ENCODE measurements at places on chromosomes 5 and 9. TPM values are rescaled to one million over a fixed set of nuclear protein-coding genes. Genes with fewer than 3 reads are reported as not detected.

The TMEM252 gene
- not detected for total RNA-seq

The NME5 gene
- total RNA-seq, result not detected

- no peak for DNase-seq
Observed at GRCh38 chr9:137606005-137606621, 627 bp downstream of the ARRDC1 start.

The NFIL3 gene
- 6.1 TPM for total RNA-seq

The ABHD17B gene
- 28.1 TPM for total RNA-seq

- DNase-seq, result no peak
Observed at GRCh38 chr9:28600226-28600625, 1026.9 kb upstream of the C9orf72 start.

DNA sequence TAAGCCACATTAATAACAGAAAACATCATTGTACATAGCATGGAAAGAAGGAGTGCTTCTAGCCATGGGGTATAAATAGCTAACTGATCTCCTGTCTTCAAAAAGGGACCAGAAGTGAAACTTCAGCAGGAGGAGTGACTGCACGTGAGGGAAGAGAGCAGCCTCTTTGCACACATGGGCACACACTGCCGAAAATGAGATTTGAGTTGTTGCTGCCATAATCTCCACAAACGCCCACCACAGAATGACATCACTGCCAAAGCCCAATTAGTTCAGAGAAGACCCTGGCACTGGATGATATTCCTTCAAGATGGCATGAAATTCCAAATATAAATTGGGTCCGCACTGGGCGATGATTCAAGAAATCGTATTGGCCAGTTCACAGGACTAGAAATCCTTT, 238.9 kb upstream of the NR4A3 start:
- no peak for DNase-seq

The BTNL9 gene
- 1.3 TPM for total RNA-seq

The ASS1 gene
- 2.7 TPM for total RNA-seq

DNA sequence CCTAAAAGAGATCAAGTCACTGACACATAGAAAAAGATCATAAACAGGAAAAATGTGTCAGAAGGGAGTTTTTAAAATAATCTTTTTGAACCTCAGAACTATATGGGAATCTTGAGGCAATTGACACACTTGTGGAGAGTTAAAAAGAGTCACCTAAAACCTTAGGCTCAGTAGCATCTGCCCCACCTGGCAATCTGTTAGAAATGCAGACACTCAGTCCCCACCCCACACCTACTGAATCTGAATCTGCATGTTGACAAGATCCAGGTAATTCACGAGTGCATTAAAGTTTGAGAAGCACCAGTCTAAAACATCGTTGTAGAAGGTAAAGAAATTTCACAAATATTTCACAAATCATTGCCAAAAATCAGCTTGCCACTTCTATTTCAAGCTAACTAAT, 388.3 kb downstream of the NR2F1-AS1 start:
- no peak for DNase-seq

DNA sequence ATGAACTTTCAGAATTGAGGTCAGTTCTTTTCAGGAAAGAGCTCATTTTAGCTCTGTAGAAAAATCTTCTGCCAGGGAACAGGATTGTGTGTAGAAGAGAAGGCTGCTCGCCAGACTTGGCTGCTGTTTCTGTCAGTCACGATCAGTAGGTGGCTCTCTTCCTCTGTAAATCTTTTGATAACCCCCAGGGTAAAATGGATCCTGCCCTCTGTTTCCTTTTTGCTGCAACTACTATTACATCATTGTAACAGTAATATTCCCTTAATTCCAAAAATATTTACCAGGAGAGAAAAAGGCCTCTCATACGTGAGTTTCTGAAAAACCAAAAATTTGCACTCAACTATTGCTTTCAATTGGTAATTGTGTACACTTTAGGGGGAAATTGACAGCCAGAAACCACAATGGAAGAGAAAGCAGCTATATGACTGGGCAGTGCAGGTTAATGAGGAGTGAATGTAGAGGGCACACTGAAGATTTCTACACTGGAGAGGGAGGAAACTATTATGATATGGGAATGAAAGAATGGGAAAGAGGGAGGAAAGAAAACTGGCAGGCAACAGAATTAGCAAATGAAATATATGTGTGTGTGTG, 12.3 kb downstream of the IFNA21 start:
- DNase-seq, result peak; percentile 76

The FOXD4 gene
- 1.2 TPM for total RNA-seq

GRCh38 chr9:120532475-120532874, 47.5 kb downstream of the CDK5RAP2 start:
- DNase-seq, result peak; percentile 47

The IL7R gene
- total RNA-seq, result 12.2 TPM

DNA sequence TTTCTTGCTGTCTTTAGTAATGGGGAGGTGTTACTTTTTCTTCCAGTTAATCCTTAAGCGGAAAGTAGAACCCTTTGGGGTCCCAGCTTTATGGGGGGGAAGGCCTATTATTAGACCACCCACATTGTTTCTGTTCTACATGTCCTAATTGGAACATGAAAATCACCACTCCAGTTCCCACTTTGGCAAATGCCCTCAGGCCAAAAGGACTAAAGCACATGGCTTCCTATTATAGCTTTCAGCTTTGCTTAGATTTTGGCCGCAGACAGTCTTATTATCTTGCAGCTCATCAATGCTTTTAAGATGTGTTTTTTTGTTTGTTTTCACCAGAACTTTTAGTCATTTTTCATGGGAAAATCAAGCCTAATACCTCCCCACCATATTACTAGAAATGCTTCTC, 296.8 kb upstream of the ANKH start:
- DNase-seq, result no peak

The QRFP gene
- not detected for total RNA-seq

The PCDHGA7 gene
- 0.11 TPM for total RNA-seq

GRCh38 chr9:72772661-72773060, 180.2 kb downstream of the ALDH1A1 start:
- DNase-seq, result no peak

DNA sequence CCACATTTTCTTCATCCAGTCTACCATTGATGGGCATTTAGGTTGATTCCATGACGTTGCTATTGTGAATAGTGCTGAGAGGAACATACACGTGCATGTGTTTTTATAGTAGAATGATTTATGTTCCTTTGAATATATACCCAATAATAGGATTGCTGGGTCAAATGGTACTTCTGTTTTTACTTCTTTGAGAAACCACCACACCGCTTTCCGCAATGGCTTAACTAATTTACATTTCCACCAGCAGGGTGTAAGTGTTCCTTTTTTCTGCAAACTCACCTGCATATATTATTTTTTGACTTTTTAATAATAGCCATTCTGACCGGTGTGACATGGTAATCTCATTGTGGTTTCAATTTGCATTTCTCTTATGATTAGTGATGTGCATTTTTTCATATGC, 82.2 kb upstream of the RFX3 start:
- no peak for DNase-seq

DNA sequence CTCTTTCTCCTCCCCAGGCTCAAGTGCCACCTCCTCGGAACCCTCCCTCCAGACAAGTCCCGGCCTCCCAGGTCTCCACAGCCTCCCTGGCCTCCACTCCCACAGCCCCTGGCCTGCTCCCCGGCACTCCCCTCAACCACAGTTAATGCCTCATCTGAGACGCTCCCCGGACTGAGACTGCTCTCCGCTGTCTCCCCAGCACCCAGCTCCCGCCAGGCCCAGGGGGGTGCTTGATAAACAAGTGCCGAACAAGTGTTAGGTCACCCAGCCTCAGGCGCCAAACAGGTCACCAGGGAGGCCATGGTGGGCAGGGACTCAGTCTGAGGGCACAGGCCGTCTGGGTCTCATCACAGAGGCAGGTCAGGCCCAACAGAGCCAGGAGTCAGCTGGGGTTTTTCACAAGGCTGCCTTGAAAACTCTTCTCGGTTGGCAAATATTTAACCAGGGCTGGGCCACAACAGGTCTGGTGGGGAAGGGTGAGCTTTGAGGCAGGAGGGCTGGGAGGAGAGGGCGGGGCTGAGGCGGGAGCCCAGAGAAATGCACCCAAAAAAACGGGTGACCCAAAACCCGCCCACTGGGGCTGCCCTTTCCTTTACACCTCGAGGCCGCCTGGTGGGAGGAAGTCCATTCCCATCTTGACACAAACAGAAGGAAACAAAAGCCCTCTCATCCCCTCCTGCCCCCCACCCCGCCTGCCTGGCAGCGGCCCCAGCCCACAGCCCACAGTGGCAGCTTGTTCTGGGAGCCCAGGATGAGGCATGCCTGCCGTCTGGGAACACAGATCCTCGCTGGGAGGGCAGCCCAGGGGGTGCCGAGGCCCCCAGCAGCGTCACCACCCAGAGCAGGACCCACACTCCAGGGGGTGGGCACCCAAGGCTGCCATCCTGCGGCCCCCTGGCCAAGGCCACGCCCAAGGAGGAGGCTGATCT, 66.6 kb upstream of the STXBP1 start:
- DNase-seq, result peak; percentile 90

- DNase-seq, result no peak
Observed at GRCh38 chr5:78600687-78601414, 47.7 kb downstream of the LHFPL2 start.

The IFNA10 gene
- not detected for total RNA-seq

DNA sequence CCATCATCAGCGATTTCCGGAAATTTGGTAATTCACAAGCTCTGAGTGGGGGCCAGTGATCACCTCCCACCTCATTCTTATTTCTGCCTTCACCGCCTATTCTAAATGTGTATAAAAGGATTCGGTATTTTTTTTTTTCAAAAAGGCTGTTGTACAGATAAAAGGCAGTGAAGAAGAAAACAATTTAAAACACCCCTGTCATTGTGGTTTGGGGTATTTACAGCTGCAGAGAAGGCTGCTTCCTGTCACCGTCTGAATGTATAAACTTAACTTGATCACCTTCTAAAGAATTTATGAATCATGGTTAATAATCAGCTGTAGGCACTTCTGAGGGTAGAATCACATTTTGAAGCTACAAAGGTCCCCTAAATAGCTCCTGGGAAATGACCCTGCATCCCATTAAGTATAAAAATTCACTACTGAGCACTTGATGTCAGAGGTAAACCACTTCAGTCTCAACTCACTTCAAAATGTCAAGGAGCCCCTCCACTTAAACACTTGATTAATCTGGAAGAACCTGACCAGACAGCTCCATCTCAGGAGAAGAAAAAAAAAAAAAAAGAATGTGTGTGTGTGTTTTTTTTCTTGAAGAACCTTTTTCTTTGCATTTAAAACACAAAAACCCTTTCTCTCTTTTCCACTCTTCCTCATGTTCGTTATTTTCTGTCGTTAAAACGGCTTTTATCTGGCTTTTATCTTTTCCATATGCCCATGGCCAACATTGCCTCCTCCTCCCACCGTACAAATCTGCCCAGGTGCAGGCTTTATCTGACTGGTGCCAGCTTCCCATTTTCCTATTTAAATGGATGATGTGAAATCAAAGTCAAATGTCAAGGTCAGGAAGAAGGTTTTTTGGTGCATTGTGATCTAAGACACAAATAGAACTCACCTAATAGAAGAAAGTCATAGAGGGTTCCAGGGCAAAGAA, 291.2 kb downstream of the IRX1 start:
- DNase-seq, result no peak

The WNT8A gene
- total RNA-seq, result not detected

The LSM11 gene
- 3.1 TPM for total RNA-seq

The SLC36A2 gene
- not detected for total RNA-seq

GRCh38 chr5:77239126-77239741, 28.8 kb downstream of the PDE8B start:
- DNase-seq, result peak; percentile 38

DNA sequence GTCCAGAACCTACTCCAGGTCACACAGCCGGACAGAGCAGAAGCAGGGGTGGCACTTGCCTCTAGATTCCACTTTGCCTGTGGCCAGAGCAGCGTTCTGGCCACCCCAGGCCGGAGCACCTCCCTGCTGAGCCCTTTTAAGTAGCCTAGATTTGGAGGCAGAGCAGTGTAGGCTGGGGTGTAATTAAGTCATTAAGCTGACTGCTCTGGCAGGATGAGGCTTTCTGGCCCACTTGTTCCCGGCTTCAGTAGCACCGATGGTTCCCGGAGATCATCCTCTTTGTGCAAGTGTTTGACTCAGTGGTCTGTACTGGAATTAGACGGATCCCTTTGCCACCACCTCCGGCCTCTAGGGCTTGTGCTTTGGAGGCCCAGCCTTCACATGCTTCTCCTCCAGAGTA, 281.9 kb upstream of the ANKRD55 start:
- DNase-seq, result no peak
